ENCODE measurements at places on chromosomes 1 and 21.

GRCh38 chr1:228852024-228852423, 116.7 kb downstream of the RHOU start:
- no peak for DNase-seq

DNA sequence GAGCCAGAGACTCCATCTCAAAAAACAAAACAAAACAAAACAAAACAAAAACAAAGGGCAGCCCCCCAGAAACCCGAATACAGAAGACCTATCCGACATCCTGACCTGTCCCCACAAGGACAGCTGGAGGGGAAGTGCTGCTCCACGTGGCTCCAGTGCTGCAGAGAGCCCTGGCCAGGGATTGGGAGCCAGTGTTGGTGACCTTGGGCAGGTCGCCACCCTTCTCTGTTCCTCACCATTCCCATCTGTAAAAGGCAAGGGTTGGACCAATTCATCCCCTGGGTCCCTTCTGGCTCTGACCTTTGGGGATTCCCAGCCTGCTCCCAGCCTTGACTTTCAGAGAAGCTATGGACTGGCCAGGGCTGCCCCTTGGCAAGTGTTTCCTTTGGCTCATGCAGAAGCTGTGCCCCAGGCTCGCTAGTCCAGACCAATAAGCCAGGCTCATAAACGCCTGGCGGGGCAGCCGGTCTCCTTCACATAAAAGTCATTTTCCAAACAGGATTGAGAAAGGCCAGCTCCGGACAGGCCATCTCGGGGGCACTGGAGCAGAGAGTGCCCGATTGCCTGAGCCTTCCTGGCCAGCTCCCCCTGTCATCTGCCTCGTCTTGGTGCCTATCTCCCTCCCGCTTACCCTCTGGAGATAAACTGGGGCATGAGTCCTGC, 20.0 kb upstream of the PADI1 start:
- no peak for DNase-seq

DNA sequence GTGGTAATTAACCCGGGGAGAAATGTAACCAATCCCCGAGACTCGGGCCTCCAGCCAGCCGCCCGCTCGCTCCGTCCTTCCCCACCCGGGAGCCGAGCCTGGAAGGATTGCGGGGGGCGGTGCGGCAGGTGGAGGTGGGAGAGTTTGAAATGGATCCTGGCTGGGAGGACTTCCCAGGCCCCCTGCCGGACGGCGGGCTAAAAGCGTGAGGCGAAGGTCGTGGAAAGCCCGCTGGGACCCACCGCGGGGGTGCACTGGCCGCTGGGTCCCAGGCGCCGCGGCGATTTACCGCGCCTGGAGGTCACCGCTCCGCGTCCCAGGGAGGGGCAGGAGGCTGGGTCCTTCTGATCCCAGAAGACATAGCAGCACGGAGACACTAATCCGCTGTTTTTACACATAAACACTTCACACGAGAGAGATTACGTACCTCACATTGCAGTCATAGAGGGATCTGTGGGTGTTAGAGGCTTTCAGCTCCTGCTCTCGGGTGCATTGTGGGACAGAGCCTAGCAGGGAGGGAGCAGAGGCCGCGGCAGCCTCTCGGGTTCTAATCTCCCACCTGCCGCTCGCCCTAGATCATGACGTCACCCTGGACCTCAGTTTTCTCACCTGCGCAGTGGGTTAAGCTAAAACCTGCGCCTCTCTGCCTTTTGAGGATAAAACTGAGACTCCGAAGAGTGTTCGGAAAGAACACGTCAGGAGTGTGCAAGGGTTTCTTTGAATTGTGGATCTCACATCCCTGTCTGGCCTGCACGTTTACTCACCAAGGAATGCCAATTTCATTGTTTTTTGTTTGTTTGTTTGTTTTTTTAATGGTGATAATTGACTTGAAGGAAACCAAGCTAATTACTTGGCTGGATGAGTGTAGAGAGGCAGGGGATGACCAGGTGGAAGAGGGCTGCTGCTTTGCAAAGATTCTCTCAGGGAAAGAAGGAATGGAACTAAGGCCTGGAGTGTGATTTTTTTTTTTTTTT, 17.1 kb upstream of the TMEM9 start:
- peak; percentile 40 for DNase-seq

DNA sequence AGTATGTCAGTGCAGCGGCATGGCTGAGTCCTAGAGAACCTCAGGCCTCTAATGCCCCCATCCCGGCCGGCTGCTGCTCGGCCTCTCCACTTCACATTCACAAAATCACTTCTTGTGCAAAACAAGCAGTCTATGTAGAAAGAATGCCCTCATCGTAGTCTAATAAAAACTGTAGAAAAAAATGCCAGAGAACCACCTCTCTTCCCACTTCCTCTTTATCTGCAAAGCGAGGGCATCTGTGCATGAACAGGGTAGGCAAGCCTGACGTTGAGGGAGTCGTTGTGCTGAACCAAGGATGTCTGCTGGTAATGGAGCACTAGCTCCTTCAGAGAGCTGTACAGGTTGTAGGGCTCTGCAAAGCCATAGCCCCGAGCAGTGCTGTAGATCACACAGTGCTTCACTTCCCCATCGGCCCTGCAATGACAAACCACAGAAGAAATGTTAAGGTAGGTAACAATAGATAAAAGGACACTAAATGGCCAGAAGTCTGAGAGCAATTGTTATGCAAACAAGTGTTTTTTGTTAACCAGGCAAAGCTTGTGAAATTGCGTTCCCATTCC, 88.9 kb downstream of the PIK3R3 start:
- DNase-seq = no peak

DNA sequence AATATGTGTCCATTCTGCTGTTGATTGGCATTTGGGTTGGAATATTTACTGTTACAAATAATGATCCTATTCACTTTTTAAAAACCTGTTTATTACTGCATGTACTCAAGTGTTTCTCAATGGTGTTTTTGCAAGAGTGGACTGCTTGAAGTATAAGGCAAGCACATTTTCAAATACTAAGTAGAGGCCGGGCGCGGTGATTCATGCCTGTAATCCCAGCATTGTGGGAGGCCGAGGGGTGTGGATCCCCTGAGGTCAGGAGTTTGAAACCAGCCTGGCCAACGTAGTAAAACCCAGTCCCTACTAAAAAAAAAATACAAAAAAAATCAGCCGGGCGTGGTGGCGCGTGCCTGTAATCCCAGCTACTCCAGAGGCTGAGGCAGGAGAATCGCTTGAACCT, 276.9 kb upstream of the ADGRL4 start:
- DNase-seq = no peak

GRCh38 chr1:33228935-33229487, 27.3 kb upstream of the ZNF362 start:
- no peak for DNase-seq

GRCh38 chr1:63618011-63618410, 24.8 kb downstream of the PGM1 start:
- DNase-seq = no peak

DNA sequence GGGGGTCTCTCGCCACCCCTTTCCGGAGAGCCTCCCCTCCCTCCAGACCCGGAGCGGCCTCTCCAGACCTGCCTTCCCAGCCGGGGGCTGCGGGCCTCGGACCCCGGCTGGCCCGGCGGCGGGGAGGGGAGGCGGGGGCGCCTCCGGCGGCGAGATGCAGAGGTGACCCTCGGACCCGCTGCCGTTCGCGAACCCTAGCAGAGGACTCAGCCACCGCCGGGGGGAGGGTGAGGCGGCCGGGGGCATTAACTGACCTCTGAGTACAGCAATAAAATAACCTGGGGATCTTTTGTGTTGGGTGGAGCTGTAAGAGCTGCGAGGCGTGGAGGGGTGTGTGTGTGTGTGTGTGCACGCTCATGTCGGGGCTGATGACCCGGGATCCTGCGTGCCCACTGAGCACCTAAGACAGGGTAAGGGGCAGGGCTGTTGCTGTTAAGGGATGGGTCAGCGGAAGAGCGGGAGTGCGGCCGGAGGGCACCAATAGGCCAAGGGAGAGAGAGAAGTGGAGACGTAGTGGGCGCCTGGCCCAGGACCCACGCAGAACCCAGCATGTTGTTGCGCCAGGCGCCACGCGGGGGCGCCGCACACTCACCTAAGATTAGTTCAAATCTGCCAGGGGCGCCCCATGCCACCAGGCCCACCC, 6.3 kb downstream of the HAPLN2 start:
- DNase-seq = peak; percentile 72

DNA sequence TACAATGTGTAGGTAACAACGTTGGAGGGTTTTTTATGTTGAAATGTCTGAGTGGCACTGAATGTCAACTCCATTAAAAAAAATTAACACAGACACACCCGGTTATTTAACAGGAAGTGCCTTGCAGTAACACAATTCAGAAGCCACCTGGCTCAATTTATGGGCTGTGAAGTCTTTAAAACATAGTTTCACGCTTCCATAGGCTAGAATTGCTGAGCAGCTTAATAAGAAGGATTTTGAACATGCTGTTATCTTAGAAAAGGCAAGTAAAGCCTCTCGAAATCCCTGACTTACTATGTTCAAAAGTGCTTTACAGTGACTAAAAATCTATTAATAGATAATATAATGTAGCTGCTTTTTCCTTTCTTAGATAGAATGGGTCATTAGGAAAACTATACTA, 19.7 kb downstream of the SRSF4 start:
- no peak for DNase-seq

GRCh38 chr1:241115784-241116183, 241.2 kb downstream of the RGS7 start:
- no peak for DNase-seq

- no peak for DNase-seq
Observed at GRCh38 chr21:41779659-41780058, 12.8 kb upstream of the RIPK4 start.

- no peak for DNase-seq
Observed at GRCh38 chr1:58045094-58045705, 501.3 kb downstream of the OMA1 start.

- peak; percentile 18 for DNase-seq
Observed at GRCh38 chr1:39575191-39576015, 1.2 kb downstream of the PABPC4 start.

- DNase-seq = no peak
Observed at GRCh38 chr1:93114391-93114790, 35.3 kb downstream of the MTF2 start.

GRCh38 chr1:210294999-210295745, 33.5 kb upstream of the HHAT start:
- DNase-seq = no peak

DNA sequence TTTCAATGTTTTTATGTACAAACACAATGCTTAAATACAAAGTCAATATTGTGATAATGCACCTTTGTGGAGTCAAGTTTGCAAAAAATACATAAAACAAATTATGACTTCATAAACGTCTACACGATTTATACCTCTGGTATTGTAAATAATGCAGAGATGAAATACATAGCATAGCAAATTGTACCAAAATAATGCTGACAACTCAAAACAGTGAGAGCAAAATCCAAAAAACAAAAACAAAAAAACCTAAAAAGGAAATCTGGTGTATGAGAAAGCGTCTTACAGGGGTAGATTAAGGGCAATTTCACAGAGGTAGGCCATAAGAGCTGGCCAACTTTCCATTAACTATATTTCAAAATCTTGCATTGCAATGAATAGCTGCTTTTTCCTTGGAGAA, 161.5 kb upstream of the LRRC7 start:
- DNase-seq = no peak

GRCh38 chr1:14767075-14767474, 168.6 kb downstream of the KAZN start:
- DNase-seq = no peak

- no peak for DNase-seq
Observed at GRCh38 chr1:98480271-98480670, 181.2 kb upstream of the SNX7 start.

GRCh38 chr1:55826381-55827080, 611.4 kb upstream of the USP24 start:
- DNase-seq = no peak

DNA sequence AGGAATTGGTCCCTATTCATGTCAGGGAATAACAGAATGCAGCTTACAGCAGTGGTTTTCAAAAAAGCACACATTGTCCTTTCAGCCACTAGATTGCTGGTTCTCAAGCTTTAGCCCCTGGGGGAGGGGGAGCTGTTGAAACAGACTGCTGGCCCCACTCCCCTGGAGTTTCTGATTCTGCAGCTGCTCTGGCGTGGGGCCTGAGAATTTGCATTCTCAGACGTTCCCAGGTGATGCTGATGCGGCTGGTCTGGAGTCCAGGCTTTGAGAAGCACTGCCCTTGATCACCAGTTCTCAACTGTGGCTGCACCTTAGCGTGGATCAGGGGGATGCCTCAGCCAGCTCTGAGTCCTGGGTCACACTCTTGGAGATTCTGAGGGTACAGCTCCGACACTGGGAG, 62.7 kb upstream of the LAPTM5 start:
- no peak for DNase-seq

DNA sequence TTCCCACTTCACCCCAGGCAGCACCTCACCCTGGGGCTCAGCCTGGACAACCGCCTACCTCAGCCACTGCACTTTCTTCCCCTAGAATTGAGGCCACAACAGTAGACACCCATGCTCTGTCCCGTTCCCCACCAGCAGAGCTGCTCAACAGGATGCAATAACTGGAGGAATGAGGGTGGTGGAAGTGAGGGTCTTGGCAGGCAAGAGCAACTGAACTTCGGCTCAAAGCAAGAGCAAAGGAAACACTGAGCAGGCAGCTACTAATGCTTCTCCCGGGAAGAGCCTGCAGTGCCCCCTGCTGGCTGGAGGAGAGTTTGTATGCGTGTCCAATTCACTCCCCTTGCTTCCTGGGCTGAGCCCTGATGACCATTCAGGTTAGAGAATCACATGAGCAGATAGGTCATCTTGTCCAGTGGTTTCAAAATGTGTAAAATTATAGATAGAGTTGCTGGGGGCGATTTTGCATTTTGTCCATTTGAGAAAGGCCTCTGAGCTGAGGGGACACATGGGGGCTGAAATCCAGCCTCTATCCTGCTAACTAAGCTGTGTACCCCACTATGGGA, 13.9 kb downstream of the NT5C1A start:
- DNase-seq = peak; percentile 71

DNA sequence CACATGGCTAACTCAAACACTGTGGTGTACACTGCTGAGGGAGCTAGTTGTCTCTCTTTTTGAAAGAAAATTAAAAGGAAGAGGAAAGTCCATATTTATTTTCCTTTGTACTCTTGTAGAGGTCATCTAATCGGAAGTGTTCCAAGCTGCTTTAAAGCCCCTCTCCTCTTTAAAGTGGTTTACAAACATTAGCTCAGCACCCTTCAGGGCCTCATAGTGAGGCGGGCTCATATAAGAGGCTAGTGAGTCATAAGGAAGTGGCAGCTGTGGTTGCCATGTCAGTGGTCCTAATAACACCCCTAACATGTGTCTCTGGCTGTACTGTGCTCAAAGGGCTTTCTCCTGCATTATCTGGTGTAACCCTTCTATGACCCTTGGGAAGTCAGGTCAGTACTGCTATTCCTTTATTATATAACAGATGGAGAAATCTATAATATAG, 104.4 kb upstream of the SERBP1 start:
- DNase-seq = no peak

DNA sequence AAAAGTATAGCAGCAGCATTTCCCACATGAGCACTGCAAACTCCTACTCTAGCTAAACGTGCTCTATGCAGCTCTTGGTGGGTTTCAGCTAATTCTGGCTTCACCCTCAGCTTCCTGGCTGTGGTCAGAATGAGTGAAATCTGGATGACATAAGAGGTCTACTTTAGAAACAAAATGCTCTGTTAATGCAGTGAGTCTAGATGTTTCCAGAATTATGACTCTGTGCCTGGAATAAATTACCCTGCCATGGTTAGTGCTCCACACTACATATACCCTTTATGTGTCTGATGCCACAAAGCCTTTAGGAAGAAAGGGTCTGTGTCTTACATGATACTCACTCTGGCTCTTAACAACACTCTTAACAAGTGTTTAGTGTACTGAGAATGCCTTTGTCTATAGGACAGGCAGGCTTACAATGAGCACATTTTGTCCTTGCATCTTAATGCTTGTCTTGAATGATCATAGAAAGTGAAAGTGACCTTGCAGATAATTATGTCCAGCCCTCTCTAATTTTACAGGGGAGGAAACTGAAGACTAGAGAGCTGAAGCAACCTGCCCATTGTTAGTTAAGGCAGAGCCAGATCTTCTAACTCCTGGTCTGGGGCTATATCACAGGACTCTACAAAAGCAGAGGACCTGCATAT, 9.2 kb downstream of the S100A10 start:
- peak; percentile 23 for DNase-seq
